ENCODE measurements at places on chromosomes 7 and 10.

DNA sequence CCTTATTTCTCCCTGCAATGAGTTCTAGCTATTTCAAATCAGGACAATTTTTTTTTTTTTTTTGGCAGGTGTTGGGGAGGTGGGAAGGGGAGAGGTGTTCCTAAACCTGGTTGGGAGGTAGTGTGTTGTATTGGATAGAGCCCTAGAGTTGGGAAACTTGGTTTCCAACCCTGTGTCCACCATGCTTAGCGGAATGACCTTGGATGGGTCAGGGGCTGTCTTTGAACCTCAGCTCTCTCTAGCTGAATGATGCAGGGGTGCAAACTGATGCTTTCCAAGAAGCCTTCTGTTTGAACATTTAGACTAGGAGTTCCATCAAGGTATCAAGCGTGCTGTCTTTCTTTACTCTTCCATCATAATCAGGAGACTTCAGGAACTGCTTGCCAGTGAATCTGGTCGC, 332.2 kb downstream of the LRMDA start:
- DNase-seq: no peak

DNA sequence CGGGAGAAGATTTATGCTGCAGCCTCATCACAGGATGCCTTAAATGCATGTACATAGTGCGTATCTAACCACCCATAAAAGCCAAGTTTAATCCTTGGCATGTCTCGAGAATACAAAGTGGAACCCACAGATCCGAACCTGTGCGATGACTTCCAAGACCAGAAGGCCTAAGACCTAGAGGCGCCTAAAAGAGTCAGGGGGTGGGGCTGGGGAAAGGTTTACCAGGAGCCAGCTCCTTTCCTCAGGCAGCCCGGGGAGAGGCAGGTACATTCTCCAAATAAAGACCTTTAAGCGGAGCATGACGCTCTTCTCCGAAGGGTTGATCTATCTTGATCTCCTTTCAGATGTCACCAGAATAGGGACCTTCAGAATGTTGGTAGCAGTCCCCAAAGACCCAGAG, 9.7 kb downstream of the SP8 start:
- no peak for DNase-seq

- DNase-seq: no peak
Observed at GRCh38 chr10:129063877-129064276, 403.2 kb upstream of the MGMT start.

GRCh38 chr10:16765509-16766375, 51.5 kb downstream of the RSU1 start:
- DNase-seq: no peak

GRCh38 chr7:25926891-25927625, 224.9 kb upstream of the NFE2L3 start:
- no peak for DNase-seq

DNA sequence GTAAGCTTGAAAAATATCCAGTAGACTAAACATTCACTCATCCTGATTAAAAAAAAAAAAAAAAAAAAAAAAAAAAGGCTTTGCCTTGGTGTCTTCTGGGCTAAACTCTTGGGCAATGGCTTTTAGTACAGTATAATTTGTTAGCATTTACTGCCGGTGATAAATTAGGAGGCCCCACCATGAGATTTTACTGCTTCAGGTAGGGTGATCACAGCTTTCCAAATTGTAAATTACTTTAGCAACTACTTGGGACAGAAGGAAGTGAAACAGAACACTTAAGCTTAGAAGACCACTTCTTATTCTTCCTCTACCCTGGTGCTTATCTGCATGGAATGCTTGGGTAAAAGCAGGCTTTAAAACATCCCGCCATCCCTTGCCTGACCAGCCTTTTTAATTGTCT, 152.1 kb downstream of the HIBADH start:
- no peak for DNase-seq

DNA sequence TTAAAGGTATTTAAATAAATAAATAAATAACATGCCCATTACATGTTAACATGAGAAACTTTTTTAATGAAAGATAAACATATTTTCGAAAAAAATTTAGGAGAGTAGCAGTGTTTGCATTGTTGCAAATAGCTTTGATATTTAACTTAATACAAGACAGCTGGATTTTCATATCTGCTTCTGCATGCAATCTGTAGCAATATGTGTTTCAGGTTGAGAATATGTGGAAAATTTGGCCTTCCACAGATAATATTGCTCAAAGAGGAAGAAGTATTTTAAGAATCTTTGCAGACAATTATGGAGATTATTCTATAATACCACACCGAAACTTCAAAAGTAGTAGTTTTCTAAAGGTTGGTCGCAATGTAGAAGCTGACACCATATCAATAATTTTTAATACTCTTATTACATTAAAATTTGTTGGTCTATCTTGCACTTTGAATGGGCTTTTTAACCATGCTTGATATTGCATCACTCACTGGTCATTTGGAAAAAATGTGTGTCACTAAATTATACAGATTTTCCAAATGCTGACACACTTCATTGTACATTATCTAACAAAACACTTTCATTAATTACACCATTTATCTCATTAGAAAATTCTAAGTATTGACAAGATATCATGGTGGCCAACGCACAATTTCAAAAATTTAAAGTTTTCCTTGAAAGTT, 229.8 kb upstream of the HDAC9 start:
- no peak for DNase-seq

DNA sequence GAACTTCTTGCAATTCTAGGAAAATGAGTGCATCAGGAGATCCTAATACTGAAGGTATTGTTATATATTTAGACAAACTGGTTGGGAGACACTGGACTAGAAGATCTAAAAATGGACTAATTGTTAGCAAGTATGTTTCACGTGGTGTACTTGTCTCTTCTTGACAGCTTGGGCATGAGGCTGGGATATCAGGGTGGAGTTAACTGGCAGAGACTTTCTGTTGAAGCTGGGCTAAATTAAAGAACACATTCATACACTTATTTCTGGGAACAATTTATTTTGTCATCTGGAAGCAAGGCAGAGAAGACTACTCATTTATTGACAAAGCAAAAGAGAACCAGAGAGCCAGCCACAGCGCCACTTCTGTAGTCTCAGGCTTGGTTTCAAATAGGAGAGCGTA, 25.9 kb downstream of the TYW1 start:
- DNase-seq: no peak

- DNase-seq: no peak
Observed at GRCh38 chr7:47148536-47149207, 433.2 kb downstream of the TNS3 start.

- no peak for DNase-seq
Observed at GRCh38 chr7:20793694-20794394, 7.2 kb upstream of the SP8 start.

- no peak for DNase-seq
Observed at GRCh38 chr7:24472093-24472492, 101.2 kb upstream of the PALS2 start.

DNA sequence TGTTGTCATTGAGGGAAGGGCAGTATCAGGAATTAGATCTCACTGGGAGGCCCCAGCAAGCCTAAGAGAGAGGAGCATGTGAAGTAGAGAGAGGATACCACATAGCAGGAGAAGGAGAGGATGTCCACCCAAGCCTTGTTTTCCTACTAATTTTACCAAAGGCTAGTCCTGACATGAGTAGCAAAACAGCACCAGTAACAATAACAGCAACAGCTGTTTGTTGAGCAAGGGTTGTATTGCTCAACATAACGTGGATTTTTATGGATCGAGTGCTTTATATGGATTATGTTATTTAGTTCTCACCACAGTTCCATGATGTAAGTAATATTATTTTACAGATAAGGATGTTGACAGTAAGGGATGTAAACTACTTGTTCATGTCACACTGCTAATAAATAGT, 135.2 kb upstream of the DLX6 start:
- DNase-seq: no peak

GRCh38 chr7:123682690-123683089, 27.0 kb downstream of the LMOD2 start:
- no peak for DNase-seq

- no peak for DNase-seq
Observed at GRCh38 chr7:77426521-77427051, 10.4 kb upstream of the GSAP start.

GRCh38 chr10:133276435-133277201, at the start of gene ADAM8:
Gene ADAM8, minus strand, starts transcription at chr10:133276868. Its CDS starts 51 bp downstream, at chr10:133276817.
- DNase-seq: peak; percentile 62

DNA sequence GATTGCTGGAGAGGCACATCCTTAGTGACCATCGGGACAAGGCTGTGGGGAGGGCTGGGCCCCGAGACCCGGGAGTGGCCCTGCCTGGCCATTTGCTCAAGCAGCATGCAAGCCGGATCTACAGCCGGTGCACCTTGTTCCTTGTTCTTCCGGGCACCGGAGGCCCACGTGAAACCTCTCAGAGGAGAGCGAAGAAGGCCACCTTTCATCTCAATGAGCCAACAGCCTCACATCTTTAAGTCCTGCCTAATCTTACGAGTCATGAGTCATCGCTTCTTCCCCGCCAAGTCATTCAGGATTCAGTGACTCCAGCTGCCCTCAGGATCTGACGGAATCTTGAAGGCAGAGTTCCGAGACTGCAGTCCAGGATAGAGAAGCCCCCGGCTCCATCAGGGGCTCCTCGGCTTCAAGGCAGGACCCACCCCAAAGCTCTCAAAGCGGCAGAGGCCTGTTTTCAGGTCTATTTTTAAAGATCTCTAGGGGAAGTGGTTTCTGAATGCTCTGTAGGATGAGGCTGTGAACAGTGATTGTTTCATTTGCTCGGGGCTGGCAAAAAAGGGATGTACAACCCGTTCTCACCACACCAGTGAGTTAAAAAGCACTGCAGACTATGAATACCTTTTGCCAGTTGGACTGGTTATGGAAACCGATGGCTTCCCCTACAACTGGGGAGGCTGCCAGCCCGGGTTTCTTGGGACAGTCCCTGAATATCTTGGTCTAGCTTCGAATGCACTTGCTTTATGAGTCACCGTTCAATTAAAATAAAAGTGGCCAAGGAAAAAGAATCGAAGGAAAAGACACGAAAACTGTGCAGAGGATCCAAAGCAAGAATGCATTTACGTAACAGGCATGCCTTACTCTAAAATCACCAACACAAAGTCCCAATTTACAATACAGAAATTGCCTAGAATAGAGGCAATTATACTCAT, 57.2 kb upstream of the ECHDC3 start:
- peak; percentile 27 for DNase-seq

GRCh38 chr10:11003679-11004078, 14.0 kb upstream of the CELF2 start:
- no peak for DNase-seq

DNA sequence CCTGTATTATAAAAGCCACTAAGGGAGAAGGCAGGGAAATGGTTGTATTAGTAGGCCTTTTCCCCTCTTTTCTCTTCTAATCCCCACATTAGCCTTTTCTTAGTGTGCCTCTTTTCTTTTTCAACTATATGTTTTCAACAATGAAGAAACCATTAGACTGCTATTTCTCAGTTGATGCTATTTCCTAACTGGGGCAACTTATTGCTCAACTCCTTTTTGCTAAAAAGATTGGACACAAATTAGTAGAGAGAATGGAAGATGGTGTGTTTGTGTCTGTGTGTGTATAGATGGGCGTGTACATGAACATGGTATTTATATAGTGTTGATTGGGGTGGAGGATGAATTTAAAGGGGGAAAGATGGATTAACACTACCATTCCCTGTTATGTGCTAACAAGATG, 28.4 kb downstream of the TBC1D12 start:
- no peak for DNase-seq

GRCh38 chr10:24009736-24010135, 199.2 kb upstream of the KIAA1217 start:
- no peak for DNase-seq

- no peak for DNase-seq
Observed at GRCh38 chr10:80211786-80212185, 6.4 kb upstream of the ANXA11 start.

DNA sequence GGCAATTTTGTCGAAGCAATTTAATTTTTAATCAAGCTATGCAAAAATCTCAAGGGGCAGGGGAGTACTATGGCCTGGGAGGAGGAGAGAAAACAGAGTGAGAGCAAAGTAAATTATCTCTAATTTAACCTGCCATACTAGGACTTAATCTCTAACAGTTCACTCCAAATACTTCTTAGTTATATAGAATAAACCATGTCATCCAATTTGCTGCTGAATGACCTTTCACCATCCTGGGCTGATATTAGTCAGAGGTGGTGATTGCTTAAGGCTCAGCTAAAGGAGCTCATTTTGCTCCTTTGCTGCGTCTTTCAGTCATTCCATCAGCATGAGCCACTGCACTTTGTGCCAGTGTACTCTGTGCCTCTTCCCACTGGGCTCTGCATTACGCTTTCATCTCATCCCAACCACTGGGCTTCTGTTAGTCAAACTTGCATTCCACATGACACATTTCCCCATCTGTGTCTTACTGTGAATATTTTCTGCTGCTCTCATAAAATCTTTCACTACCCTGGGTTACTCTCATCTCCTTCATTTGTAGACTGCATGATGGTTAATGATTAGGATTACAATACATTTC, 84.3 kb downstream of the CD36 start:
- no peak for DNase-seq

- DNase-seq: no peak
Observed at GRCh38 chr7:83005410-83005809, 157.3 kb downstream of the PCLO start.

- DNase-seq: no peak
Observed at GRCh38 chr10:74151879-74152722, 1.1 kb downstream of the ADK start.

GRCh38 chr10:25641595-25641994, 292.4 kb upstream of the MYO3A start:
- no peak for DNase-seq

DNA sequence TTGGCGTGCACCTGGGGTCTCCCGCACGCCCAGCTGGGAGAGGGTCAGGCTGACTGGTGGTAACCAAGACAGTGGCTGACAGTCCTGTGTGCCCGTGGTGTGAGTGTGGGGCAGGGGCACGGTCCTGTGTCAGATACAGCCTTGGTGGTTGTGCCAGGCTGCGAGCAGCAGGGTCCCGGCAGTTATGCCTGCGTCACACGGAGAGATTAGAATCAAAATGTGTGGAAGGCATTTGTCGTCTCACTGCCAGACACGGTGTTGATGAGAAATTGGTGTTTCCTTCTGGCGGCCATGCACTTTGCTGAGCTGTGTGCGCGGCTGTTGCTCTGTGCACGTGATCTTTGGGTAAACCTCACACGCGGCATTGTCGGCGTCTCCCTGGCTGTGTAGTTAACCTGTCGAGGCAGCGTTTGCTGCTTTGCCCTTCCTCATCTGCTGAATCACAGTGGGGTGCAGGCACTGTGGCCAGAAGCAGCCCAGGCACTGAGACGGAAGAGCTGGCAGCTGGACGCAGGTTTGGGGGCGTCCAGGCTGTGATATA, 87.7 kb downstream of the NKX6-2 start:
- DNase-seq: no peak

DNA sequence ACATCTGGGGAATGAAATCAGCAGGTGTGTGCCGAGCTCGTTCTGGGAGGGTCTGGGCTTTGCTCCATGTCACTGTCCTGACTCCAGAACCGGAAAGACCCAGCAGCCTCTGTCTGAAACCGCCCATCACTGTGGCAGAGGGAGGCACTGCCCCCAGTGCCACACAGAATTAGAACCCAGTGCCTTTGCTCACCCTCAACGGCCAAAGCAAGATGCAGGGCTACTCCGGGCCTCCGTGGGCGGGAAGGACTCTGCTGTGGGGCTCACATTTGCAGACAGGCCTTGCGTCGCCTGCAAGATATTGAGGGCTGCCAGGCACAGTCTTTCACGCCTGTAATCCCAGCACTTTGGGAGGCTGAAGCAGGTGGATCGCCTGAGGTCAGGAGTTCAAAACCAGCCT, 219.2 kb upstream of the PPP2R2D start:
- DNase-seq: no peak
